Activated T-cell treated with anti-CD3 and anti-CD28 coated beads for 4 hours (primary cell): ENCODE measurements at places on chromosomes 12 and 14.

GRCh38 chr14:77889971-77890442, 90.1 kb downstream of the ADCK1 start:
- DNase-seq, result no peak

DNA sequence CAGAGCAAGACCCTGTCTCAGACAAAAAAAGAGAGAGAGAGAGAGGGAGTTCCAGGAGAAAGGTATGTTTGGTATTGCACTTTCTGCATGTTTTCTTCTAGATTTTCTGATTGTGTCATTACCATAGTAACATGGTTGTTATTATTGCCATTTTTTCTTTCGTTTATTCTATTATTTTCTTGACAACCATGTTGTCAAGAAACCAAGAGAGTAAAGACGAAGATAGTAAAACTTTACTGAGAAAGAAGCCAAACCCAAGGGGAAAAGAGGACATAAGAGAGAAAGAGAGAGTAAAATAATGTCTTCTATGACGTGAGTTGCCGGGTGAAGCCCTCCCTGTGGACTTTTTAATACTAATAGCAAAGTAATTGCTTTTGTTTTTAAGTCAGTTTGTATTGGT, 1186.0 kb upstream of the SEL1L start:
- no peak for DNase-seq

DNA sequence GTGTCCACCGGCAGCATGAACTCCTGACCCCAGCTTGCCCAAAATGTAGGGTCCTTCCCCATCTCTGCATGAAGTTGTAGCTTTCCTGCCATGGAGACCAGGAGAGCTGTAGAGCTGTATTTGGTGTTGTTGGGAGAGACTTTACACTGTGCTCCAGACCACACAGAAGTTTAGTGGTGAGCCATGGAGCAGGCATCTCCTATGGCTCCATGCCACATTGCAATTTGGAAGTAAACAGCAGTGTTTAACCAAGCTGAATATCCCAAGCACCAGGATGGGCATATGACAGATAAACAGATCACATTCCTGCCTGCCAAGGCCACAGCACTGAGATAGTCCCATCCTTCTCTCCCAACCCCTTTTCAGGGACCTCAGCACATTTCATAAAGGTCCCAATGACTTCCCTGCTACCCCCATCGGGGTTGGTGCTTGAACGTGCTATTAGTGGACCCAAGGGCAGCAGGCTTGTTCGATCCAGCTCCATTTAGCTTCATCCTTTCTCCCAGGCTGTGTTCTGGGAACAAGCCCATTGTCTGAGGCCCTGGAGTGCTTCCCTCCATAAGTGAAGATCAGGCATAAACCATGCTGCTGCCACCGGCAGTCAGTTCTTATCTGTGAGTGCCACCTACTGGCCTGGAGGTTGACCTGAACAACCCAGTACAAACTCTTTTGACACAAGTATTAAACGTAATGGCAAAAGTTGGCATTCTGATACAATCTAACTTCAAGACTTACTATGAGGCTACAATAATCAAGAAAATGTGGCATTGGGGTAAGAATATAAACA, 172.3 kb upstream of the ATXN7L3B start:
- DNase-seq, result no peak

DNA sequence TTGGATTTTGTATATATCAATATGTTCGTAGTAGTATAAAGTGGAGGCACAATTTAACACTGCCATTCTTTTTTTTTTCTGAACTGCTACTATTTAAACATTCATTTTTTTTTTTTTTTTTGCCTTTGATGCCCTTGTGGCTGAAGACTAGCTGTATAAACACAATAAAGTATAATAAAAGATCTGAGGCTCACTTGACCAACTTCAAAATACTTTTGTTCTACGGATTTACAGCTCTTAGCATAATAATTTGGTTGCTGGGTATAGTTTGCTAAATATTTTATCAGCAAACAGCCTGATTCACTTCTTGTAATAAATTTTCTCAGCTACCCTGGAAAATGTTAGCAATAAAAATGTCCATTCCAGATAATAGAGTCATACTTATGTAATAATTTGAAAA, 128.3 kb downstream of the KCNC2 start:
- no peak for DNase-seq

GRCh38 chr12:94743174-94743573, 92.8 kb upstream of the TMCC3 start:
- no peak for DNase-seq

DNA sequence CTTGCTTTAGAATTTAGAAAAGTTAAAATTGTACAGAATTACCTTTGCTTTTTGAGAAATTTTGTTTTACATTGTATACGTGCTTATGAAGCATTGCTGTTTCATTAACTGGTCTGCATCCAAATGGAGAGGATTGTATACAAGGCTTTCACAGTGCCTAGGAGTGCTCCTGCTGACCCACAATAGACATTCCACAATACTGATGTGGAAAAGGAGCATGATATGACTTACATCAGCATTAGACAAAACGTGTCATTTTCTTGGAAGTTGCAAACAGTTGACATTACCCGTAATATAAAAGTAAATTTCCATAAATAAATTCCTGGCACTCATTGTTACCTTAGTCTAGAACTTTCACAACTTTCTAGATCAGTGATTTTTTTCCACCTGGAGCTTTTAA, 1.9 kb downstream of the PRKD1 start:
- no peak for DNase-seq

GRCh38 chr12:29639893-29640495, 142.5 kb upstream of the OVCH1 start:
- no peak for DNase-seq

GRCh38 chr14:103891667-103892215, 36.5 kb upstream of the TDRD9 start:
- no peak for DNase-seq

DNA sequence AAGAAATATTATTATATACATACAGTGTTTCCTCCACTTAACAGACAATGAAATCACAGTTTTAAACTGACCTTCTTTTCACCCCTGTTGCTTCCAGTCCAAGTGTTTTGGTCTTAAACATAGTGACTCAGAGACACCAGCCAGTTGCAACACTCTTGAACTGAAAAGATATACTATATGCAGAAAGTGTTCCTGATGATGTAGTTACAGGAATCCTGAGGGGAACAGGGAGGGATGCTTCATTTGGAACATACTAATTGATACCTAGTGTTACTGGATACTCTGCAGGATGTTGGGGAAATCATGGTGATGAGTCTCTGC, 420.8 kb downstream of the CCDC91 start:
- DNase-seq, result no peak

DNA sequence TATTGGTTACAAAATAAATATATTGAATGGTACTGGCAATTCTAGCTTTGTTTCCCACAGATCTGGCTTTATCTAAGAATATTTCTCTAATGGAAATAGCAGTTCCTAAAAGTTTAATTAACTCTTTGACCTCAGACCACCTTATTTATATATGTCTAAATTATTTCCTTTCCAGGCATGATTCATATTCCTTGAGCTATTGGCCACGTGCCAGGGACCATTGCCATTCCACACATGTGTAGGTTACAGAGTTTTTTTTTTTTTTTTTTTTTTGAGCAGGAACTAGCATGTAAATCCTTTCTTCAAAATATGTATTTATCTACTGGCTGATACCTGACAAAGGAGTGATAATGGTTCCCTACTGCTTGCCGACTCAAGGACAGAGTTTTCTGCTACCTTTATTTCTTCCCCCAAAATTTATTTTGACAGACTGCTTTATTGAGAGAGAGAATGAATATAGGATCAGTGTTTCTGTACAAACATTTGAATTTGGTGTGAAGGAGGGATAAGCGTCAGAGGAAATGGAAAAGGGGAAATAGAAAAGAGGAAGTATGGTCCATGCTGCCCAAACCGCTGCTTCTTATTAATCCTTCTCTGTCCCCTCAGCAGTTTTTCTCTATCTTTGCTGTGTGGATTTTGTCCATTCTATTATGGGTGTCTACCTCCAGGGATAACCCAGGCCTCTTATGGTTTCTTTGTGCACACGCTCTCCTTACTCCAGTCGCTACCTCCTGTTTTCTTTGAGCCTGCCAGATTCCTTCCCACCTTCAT, 36.4 kb downstream of the PDE3A start:
- DNase-seq, result no peak

DNA sequence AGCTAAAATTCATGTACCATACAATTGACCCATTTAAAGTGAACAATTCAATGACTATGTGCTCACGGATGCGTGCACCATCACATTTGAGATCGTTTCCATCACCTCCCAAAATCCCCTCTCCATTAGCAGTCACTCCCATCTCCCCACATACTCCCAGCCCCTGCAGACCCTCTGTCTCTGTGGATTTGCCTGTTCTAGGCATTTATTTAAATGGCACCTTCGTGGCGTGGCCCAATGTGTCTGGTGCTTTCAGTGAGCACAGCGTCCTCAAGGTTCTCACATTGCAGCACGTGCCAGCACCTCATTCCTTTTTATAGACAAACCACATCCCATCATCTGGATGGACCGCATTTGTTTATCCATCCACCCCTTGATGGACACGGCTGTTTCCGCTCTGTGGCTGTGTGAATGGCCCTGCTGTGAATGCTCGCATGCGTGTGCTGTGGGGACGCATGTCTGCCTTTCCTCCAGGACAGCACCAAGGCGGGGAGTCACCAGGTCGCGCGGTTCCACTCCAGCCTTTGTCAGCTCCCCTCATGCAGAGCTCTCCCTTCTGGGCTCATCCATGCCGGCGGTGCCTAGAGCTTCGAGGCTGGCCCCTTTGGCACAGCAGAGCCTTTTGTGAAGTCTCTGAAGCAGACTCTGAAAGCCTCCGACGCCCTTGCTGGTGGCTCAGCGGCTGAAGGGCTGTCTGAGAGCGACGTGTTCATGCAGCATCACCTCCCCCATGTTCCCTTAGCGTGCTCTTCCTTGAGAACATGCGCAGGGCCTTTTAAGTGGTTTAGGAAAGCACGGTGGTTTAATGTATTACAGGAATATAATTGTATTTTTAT, 184.4 kb downstream of the KIF26A start:
- no peak for DNase-seq

DNA sequence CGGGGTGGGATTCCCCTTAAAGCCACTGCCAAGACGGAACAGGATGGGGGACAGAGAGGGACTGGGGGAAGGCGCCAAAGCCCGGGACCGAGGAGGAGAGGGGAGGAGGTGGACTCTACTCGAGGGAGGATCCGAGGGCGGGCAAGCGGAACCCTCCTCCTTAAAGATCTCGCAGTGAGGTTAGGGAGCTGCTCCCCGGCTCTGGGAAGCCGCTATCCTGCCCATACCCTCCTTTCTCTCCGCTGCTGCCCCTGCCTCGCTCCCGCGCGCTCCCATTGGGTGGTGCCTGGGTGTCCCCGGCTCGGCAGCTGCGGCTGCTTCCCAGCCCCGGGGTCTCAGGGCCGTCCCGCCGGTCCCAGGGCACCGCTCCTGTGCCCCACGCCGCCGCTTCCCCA, 16.4 kb downstream of the KRT18 start:
- no peak for DNase-seq

- no peak for DNase-seq
These were observed 18.5 kb upstream of the ALDH2 start for GRCh38 chr12:111748151-111748672.

DNA sequence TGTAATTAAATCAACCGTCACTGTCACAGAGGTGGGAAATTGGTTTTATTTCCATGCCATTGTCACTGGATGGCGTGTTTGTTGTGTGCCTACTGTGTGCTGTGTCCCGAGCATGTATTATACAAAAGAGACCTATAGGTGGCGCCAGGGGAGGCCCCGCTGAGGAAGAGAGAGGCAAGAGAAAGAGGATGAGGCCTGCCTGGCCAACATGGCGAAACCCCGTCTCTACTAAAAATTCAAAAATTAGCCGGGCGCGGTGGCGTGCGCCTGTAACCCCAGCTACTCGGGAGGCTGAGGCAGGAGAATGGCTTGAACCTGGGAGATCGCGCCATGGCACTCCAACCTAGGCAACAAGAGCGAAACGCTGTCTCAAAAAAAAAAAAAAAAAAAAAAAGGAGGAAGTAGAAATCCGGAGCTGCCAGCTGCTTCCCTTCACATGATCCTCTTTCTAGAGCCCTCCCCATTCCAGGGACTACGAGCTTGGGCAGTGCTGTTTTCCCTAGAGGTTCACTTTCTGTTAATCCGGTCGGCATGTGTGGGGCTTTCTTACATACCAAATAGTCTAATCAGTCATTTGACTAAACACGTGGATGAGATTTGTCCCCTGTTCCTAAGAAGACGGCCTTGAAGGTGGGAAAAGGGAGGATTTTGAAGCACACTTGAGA, 6.4 kb upstream of the CCDC175 start:
- DNase-seq, result no peak

GRCh38 chr12:76374386-76375020, 26.3 kb upstream of the BBS10 start:
- DNase-seq, result no peak

DNA sequence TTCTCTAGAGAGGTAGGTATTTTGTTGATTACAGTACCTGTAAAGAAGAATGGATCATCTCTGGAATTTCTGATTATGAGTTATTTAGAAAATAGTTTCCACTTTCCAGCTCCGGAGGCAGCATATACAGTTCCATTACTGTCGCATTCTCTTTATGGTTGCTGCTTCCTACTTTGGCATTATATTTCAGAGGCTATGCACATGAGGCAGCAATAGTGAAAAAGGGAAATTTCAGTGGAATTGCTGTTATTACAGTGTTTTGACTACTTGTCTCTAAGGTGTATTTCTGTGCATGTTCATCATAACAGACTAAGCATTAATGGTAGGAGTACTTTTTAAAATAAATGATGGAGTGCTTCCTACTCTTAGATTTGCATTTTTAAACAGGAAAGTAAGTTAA, 10.2 kb downstream of the GNG2 start:
- DNase-seq, result no peak

- DNase-seq, result no peak
These were observed 290.7 kb upstream of the TMPO start for GRCh38 chr12:98224584-98225221.

DNA sequence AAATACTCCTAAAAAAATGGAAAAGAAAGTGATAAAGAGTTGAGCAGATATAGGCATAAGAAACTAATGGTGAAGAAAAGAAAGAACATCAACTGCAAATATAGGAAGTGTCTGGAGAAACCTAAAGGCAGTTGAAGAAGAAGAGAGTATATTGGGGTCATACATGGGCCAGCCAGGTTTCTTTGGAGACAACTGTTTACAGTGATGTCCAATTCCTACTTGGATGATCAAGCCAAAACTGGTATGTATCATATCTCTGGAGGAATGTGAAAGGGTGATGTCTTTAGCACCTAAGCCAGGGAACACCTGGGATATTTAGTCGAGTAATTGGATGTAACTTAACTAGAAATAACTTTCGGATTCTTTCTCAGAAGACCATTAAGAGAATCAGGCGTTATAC, 129.3 kb upstream of the FLRT2 start:
- no peak for DNase-seq

DNA sequence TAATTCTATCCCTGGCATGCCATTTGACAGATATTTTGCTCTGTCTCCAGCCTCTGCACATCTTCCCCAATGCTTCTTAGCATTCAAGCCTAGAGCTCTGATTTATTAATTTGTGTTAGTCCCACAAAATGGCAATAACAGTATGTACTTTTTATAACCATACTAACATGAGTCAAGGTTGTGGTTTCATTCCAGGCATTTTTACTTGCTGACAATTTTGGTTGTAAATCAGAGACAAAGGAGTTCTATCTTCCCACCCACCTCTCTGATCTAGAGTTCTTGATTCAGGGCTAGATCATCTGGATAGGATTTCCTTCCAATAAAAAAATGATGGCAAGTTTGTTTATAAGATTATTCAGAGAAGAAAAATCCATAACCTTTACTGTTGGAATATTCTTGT, 18.5 kb upstream of the CISTR start:
- no peak for DNase-seq

- no peak for DNase-seq
These were observed 53.3 kb downstream of the BICD1 start for GRCh38 chr12:32159925-32160324.

GRCh38 chr12:52148464-52149181, 43.2 kb downstream of the KRT80 start:
- no peak for DNase-seq
